ENCODE measurements at places on chromosomes 3 and 15. TPM values are rescaled to one million over a fixed set of nuclear protein-coding genes. Genes with fewer than 3 reads are reported as not detected.
A peak's percentile ranks its signal among the peaks of the same experiment; 100 is the strongest.

ST3GAL6 gene
- 0.47 TPM for polyA plus RNA-seq

SH2D7 gene
- not detected for polyA plus RNA-seq

TMEM207 gene
- not detected for polyA plus RNA-seq

ANKUB1 gene
- polyA plus RNA-seq: not detected

NR2E3 gene
- not detected for polyA plus RNA-seq

DNA sequence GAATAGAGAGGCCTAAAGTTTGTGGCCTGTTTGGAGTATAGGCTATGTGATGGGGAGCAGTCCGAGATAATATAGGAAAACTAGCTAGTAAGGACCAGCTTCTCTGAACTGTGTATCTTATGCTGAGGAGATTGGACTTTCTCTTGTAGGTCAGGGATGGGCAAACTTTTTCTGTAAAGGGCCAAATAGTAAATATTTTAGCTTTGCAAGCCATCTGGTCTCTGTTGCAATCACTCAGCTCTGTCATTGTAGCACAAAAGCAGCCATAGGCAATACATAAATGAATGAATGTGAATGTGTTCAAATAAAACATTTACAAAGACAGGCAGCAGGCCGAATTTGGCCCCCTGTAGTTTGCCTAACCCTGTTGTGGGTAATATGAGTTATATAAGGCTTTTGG, 24.5 kb downstream of the TMOD3 start:
- DNase-seq: no peak

DNA sequence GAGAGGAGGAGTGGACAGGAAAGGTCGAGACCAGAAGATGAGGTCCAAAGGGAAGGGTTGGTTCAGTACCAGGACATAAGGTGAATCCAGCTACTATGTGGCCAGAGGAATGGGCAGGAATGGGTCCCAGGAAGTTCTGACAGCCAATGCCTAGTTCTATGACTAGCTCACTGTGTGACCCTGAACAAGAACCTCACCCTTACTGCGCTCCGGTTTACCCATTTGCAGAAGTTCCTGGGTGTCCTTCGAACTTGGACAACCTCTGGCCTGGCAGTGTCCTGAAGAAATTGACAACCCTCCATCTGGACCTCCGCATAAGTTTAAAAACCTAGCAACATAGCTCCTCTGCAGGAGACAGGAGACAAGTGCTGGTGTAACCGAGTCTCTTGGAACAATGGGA, 12.2 kb upstream of the PSTPIP1 start:
- DNase-seq: no peak

DNA sequence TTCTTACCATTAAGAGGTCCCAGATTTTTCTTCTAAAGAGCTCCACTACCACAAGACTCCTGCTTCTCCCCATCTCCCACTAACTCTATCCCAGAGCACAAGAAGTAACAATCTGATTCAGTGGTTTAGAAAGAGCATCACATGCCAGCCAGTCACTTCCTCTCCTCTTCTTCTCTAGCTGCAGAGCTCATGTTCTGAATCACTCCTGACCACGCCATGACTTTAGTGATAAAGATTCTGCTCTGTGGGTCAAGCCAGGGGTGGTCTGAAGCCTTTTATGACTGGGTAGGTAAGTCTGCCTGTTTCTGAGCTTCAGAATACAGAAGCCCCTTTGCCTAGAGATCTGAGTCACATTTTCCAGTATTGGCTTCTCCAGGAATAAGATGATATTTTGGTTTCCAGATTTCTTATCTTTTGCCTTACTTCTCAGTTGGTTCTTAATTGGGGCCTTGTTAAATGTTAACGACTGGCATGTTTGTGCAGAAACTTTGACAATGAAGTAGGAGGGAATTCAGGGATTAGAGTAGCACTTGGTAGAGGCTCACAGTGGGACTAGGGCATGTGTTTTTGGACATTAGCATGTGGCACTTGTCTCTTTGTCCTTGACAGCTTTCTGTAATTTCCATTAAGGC, 27.6 kb upstream of the ADAMTSL3 start:
- DNase-seq: no peak

DNA sequence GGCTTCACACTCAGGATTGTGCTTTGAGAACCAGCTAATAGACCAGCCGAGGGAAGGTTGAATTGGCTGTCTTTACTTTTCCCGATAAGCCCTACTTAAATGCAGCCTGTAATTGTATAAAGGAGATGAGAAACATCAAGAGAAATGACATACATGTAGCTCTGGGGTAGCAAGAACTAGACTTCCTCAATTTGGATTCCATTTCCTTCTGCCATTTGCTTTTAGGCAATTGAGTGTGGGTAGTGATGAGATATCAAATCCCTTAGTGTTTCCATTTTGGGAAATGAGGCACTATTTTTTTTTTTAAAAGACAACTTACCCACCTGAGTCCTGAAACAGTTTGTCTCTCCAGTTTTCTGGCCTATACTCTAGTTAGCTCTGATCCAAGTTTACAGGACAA, 2.2 kb downstream of the INAFM2 start:
- DNase-seq: no peak

- DNase-seq: no peak
Observed at GRCh38 chr3:184874709-184875644, 63.0 kb downstream of the VPS8 start.

GRCh38 chr3:24351779-24352469, 142.7 kb downstream of the THRB start:
- DNase-seq: no peak

GRCh38 chr3:128970740-128971047, 23.2 kb downstream of the CFAP92 start:
- no peak for DNase-seq

- no peak for DNase-seq
Observed at GRCh38 chr15:101172501-101173071, 79.3 kb downstream of the CHSY1 start.

DNA sequence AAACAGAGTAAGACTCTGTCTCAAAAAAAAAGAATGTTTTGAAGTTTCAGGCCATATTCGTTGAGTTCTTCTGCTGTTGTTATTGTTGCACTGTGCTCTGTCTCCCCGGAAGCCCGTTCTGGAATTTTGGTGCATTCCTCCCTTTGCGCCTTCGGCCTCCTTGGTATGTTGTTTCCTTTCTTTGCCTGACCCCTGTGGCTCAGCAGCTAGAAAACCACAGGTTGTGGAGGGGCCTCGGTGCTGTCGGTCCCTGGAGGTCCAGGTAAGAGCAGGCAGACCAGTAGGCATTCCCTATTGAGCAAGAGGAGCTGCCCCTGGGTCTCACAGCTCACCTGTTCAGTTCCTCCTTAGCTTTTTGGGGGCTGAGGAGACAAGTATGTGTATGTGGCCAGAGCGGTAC, 51.0 kb upstream of the DLG1 start:
- DNase-seq: no peak

DNA sequence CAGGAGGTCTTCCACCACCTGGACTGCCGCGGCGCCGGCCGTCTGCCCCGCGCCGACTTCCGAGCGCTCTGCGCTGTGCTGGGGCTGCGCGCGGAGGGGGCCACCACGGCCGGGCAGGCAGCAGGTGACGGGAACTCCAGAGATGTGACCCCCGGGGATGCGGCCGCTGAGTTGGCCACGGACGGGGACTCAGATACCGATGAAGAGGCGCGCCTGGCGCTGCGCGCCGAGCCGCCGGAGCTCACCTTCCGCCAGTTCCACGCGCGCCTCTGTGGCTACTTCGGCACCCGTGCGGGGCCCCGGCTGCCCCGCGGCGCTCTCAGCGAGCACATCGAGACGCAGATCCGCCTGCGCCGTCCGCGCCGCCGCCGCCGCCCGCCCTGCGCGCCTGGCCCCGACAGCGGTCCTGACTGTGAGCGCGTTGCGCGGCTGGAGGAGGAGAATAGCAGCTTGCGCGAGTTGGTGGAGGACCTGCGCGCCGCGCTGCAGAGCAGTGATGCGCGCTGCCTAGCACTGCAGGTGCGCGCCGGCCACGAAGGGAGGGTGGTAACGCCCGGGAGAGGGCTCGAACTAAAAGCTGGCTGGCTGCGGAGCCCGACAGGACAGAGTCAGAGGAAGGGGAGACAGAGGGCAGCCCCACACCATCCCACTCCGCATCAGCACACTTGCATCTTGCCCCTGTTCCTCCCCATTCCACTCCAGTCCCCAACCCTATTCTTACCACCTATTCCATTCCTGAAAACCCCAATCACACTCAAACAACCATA, 885 bp downstream of the EFCC1 start:
- DNase-seq: peak; percentile 43

DNA sequence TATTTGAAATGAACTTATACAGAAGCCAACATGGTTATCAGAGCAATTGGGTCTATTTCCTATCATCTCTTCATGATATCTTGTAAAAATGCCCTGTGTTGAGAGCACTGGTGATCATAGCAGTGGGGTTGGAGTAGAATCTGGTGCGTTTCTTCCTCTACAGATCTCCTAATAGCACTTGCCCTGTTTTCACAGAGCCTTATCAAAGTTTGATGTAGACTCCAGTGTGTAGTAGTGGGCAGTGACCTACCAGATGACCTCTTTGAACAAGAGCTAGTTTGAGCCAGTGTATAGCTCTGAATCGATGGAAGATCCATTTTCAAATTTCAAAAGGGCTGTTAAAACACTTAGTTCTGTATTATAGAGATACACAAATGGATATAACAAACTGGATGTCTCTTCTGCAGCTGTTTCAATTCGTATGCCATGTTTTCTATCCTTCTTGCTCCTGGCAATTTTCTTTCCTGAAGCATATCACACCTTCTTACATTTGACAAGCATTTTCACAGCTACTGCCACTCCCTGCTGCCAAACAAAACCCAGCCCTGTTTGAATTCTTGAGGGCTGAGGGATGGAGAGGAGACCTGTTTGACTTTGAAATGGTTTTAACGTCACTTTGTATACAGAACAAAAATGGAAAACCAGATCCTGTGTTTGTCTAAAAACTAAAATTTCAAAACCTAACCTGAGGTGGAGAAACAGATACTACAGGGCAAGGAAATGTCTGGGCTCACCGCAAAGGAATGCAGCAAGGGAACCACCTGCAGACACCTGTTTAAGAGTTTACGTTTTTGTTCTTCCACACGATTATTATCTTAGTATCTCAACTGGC, 354.5 kb upstream of the TPRG1 start:
- DNase-seq: no peak

- no peak for DNase-seq
Observed at GRCh38 chr3:35401671-35402070, 237.7 kb upstream of the ARPP21 start.

DNA sequence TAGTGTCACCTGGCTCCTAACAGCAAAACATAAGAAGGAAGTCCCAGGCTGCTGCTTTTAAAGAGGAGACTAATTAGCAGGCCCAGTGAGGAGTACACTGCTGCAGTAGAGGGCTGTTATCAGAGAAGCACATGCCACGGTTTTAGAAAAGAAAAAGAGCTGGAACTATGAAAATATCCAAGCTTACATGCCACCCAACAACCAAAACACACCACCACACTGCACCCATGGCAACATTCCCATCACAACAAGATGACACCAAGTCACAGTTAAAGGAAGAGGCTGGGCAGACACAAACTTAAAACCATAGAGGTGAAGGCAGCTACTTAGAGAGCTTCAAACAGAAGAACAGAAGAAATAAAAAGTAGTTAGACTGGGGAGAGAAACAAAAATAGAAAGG, 37.0 kb downstream of the NPTN start:
- DNase-seq: no peak

- no peak for DNase-seq
Observed at GRCh38 chr15:91863621-91864255, 10.2 kb downstream of the SLCO3A1 start.

DNA sequence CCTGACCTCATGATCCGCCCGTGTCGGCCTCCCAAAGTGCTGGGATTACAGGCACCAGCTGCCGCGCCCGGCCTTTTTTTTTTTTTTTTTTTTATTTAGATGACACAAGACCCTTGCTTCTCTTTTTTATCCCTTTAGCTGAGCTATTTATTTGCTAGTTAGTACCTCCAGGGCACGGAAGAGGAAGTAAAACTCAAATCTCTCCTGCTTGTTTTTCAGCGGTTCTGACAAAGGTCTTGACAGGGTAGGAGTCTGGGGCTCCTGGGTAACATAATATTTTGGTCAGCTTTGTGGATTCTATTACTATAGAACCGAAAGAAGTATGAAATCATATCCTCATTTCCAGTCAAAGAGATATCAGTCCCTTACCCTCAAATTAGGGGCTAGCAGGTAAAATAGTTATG, 44.0 kb upstream of the ETV5 start:
- no peak for DNase-seq

- DNase-seq: no peak
Observed at GRCh38 chr3:13138833-13139145, 65.6 kb upstream of the IQSEC1 start.

Data from naive thymus-derived CD4-positive, alpha-beta T cell (primary cell).